Activated naive CD8-positive, alpha-beta T cell treated with anti-CD3 and anti-CD28 coated beads, Interleukin-2, amount 10 ng/mL, durations not matched to agents 7 days and 5 days (primary cell): ENCODE measurements at places on chromosomes 16 and 17.

GRCh38 chr16:87602001-87602775 is at the start of gene JPH3:
JPH3 (plus strand) TSS chr16:87602508; CDS start chr16:87603147, 639 bp downstream.
- peak within 1 kb of the TSS; percentile 40 for H3K4me3 ChIP-seq
- H3K27ac ChIP-seq, result no peak within 1 kb of the TSS
- H3K4me1 ChIP-seq, result peaks cover 6% of the 10 kb centered on the region
- peaks cover 61% of the 10 kb centered on the region for H3K27me3 ChIP-seq
- H3K36me3 ChIP-seq, result no peaks in the 10 kb centered on the region
- DNase-seq, result no peak

- no peak overlapping the region for H3K4me3 ChIP-seq
- no peak for DNase-seq
- H3K27ac ChIP-seq, result no peak overlapping the region
- H3K27me3 ChIP-seq, result no peaks in the 10 kb centered on the region
These were observed 50.7 kb downstream of the FOXK2 start for GRCh38 chr17:82570277-82570676.

- H3K36me3 ChIP-seq, result no peaks in the 10 kb centered on the region
- no peaks in the 10 kb centered on the region for H3K4me1 ChIP-seq
- H3K27me3 ChIP-seq, result no peaks in the 10 kb centered on the region
- H3K4me3 ChIP-seq, result no peak overlapping the region
These were observed 316.4 kb upstream of the MYOCD start for GRCh38 chr17:12349297-12349696.

- H3K4me3 ChIP-seq, result peak overlapping the region; percentile 91
- no peaks in the 10 kb centered on the region for H3K27me3 ChIP-seq
- peak overlapping the region; percentile 86 for H3K27ac ChIP-seq
- peak; percentile 51 for DNase-seq
- no peaks in the 10 kb centered on the region for H3K36me3 ChIP-seq
- peaks cover 41% of the 10 kb centered on the region for H3K4me1 ChIP-seq
These were observed 1.7 kb downstream of the MT2A start for GRCh38 chr16:56610017-56610608.

GRCh38 chr16:54936201-54936978 is 5.7 kb downstream of the IRX5 start:
- H3K27me3 ChIP-seq, result peaks cover 90% of the 10 kb centered on the region
- H3K4me1 ChIP-seq, result peaks cover 7% of the 10 kb centered on the region
- peak; percentile 35 for DNase-seq
- no peak overlapping the region for H3K4me3 ChIP-seq

- H3K36me3 ChIP-seq, result no peaks in the 10 kb centered on the region
- DNase-seq, result no peak
- H3K4me1 ChIP-seq, result peaks cover 2% of the 10 kb centered on the region
- no peak overlapping the region for H3K27ac ChIP-seq
These were observed 16.6 kb downstream of the KRT9 start for GRCh38 chr17:41555105-41555887.

GRCh38 chr16:4613636-4614570 is 785 bp downstream of the UBALD1 start:
- peak; percentile 61 for DNase-seq
- H3K4me3 ChIP-seq, result peak overlapping the region; percentile 71
- peaks cover 23% of the 10 kb centered on the region for H3K4me1 ChIP-seq
- H3K36me3 ChIP-seq, result no peaks in the 10 kb centered on the region
- no peak overlapping the region for H3K27ac ChIP-seq

DNA sequence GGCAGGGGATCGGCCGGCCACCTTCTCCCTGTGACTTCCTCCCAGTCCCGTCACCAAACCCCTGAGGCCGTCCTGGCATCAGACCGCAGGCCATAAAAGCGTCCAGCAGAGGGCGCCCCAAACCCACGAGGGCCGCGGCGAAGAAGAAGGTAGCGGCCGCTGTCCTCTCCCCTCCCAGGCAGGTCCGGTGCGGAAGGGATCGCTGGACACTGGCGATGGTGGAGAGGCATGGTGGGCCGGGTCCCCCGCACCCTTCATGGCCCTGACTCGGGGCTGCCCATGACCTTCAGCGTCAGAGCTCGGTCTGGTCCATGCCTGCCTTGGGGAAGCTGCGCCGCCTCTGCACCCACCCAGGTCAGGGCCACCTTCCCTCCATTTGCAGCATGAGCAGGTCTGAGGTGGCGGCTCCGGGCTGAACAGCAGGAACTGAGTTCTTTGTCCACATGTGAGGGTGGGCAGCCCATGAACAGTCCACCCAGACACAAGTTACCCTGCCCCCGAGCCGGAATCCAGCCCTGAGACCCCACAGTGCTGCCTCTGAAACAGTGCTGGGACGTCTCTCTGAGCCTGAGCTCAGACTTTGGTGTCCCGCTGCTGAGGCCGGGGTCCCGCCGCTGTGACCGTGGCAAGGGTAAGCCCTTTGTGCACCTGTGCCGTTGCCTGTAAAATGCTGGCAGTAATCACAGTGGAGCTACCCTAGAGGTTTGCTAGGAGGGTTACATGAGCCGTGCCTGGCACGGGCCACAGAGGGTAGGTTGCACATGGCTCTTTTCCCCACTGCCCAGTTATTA is 40.8 kb upstream of the CMIP start:
- no peak overlapping the region for H3K27ac ChIP-seq
- DNase-seq, result peak; percentile 87
- no peak overlapping the region for H3K4me3 ChIP-seq
- no peaks in the 10 kb centered on the region for H3K36me3 ChIP-seq
- H3K4me1 ChIP-seq, result no peaks in the 10 kb centered on the region

GRCh38 chr17:66929591-66929990 is 34.9 kb upstream of the CACNG4 start:
- no peak overlapping the region for H3K4me3 ChIP-seq
- peaks cover 41% of the 10 kb centered on the region for H3K27me3 ChIP-seq
- H3K4me1 ChIP-seq, result no peaks in the 10 kb centered on the region

DNA sequence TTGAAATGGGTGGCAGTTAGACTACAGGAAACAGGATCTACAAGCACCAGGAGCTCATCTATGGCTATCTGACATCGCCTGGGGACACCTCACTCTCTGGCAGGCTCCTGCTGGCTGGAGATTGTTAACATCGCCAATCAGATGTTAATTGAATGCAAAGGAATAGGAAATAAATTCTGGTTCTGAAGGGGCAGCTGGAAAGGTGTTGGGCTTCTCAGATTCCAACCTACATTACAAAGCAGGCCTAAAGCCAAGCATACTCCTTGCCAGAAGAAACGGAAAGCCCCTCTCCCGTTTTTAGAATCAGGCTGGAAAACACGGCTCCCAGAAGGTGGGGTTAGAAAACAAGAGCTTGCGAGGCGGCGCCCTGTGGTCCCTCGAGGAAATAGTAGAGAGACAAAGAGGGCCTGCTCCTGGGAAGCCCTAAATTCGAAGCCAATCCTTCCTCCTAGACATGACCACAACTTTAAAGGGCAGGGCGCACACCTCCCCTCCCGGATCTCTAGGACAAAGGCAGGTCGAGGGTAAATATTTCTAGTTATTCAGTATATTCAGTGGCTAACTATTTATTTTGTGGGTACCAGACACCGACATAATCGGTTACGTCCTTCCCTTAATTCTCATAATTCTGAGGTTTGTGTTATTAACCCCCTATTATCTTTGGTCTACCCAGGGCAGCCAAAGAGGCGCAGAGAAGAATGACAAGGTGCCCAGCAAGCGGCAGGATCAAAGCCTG is 763 bp upstream of the TOM1L1 start:
- no peak overlapping the region for H3K27ac ChIP-seq
- H3K36me3 ChIP-seq, result no peaks in the 10 kb centered on the region
- H3K4me3 ChIP-seq, result peak overlapping the region; percentile 64
- peaks cover 3% of the 10 kb centered on the region for H3K4me1 ChIP-seq
- peaks cover 46% of the 10 kb centered on the region for H3K27me3 ChIP-seq

GRCh38 chr17:46869296-46869695 is 17.9 kb downstream of the WNT9B start:
- no peaks in the 10 kb centered on the region for H3K36me3 ChIP-seq
- no peak overlapping the region for H3K27ac ChIP-seq
- peaks cover 7% of the 10 kb centered on the region for H3K27me3 ChIP-seq
